ENCODE measurements at places on chromosomes 12 and 14. TPM values are rescaled to one million over a fixed set of nuclear protein-coding genes. Genes with fewer than 3 reads are reported as not detected.

Gene DHRS1
- total RNA-seq, result 8.7 TPM

Gene PLBD1
- total RNA-seq, result 10.0 TPM

Gene KLHL33
- total RNA-seq, result 0.43 TPM

Gene KERA
- not detected for total RNA-seq

Gene SCYL2
- total RNA-seq, result 58.6 TPM

Gene RTL1
- total RNA-seq, result not detected

Gene ASCL1
- not detected for total RNA-seq

Gene MFAP5
- total RNA-seq, result 4.8 TPM

Gene MANSC4
- not detected for total RNA-seq

Gene SMAGP
- total RNA-seq, result 8.4 TPM

Gene TSHR
- not detected for total RNA-seq

Gene PRPF39
- total RNA-seq, result 37.1 TPM

Gene NEUROD4
- total RNA-seq, result not detected

Gene MYH6
- not detected for total RNA-seq

Data from fibroblast of villous mesenchyme (primary cell).